Fibroblast of skin of scalp (primary cell): ENCODE measurements at places on chromosomes 5 and 9.

GRCh38 chr5:110753600-110753999 is 14.8 kb downstream of the SLC25A46 start:
- DNase-seq = no peak

- DNase-seq = peak; percentile 19
Observed at GRCh38 chr5:177312649-177313181, 1.0 kb upstream of the MXD3 start.

DNA sequence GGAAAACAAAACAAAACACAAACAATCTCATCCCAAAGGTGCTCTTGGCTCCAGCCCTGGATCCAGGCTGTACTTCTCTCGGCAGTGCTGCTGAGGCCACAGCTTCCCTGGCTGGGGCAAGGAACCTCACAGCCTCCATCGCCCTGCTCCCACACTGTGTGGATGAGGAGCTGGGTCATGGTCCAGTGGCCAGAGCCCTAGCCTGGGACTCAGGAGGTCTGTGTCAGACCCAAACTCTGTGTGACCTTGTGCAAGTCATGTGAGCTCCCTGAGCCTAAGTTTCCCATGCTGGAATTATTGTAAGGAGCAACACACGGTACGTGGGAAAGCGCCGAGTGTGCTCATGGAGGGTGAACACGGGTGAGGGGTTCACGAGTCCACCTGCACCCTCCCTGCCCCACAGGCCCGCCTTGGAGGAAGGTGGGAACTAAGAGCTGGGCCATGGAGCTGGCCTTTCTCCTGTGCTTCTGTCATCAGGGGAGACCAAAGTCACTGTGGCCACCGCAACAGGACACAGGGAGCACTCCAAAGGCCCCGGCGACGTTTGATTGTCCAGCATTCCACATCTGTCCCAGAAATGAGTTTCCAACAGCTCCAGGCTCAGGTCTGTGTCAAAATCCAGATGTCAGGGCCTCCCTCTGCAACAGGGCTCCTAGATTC is 26.2 kb upstream of the SMU1 start:
- no peak for DNase-seq

- DNase-seq = peak; percentile 78
Observed at GRCh38 chr9:121073038-121073437, 1.7 kb upstream of the CNTRL start.

- DNase-seq = no peak
Observed at GRCh38 chr9:93380410-93381060, 71.0 kb upstream of the FAM120A start.

DNA sequence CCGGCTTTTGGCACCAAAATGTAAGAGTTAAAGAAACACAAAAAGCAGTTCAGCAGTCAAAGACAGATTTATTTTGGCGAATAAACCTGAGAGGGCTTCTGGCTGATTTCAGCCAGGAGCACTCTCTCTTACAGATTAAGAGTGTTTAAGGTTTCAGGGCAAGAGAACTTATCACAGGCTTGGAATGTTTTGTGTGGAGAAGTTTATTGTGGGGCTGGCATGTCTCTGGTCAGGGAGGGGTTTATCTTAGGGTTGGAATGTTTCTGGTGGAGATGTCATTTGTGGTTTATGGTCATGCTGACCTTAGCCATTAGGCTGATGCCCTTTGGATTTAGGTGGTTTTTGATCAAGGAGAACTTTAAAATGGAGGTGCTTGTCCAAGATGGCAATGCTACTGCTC is 622.3 kb upstream of the PTPRD start:
- DNase-seq = no peak

DNA sequence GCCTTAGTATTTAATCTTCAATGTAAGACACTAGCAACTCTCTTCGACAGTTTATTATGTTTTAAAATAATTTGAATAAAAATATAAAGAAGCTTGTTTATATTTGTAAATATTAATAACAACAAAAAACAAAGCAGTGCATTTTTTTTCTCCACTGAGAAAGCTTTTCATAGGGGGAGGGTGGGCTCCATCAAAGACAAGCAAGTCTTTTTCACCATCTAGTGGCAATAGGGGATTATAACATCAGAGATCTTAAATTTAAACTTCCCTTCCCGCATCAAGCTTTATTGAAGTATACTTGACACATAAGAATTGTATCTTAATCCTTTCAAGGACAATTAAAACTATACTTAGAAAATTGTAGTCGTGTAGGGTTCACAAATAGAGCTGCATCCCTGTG is 9.3 kb upstream of the OR13F1 start:
- peak; percentile 2 for DNase-seq

DNA sequence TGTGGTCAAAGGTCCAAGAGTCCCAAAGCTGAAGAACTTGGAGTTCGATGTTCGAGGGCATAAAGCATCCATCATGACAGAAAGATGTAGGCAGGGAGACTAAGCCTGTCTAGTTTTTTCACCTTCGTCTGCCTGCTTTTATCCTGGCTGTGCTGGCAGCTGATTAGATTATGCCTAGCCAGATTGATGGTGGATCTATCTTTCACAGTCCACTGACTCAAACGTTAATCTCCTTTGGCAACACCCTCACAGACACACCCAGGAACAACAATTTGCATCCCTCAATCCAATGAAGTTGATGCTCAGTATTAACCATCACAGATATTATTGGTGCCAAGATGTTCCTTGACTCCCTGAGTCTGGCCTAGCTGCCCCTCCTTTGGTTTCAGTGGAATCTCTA is 530.8 kb upstream of the CLINT1 start:
- no peak for DNase-seq

GRCh38 chr9:15482146-15482545 is 28.6 kb downstream of the PSIP1 start:
- no peak for DNase-seq

DNA sequence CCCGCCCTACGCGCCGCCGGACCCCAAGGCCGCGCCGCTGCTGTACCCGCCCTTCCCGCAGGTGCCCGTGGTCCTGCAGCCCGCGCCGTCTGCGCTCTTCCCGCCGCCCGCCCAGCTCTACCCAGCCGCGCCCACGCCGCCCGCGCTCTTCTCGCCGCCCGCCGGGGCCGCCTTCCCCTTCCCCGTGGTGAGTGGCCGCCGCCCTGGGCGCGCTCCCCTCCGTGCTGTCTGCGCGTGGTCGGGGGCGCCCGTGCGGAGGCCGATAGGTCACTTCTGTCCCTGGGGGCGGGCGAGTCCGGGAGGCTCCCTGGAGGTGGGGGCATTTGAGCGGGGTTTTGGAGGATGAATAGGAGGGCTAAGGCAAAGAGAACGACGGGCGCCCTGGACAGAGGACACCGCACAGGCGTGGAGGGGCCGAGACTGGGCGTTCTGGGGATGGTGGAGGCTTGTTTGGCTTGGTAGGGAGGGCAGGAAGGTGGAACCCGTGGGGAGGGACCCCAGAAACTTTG is 9.6 kb downstream of the PRRT1B start:
- no peak for DNase-seq

DNA sequence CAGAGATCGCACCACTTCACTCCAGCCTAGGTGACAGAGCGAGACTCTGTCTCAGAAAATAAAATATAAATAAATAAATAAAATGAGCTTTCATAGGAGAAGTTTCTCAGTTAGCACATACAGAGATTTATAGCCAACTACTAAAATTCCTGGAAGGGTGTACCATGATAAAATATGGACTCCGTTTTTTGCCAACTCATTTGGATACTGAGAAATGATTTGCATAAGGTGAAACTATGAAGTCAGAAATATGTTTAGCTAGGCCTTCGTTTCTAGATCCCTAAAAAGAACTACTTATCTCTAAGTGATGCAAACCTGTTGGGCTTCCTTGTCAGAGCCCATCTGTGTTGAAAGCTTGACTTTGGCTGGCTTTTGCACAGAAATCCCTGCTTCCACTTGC is 56.9 kb upstream of the SLC1A1 start:
- DNase-seq = no peak

DNA sequence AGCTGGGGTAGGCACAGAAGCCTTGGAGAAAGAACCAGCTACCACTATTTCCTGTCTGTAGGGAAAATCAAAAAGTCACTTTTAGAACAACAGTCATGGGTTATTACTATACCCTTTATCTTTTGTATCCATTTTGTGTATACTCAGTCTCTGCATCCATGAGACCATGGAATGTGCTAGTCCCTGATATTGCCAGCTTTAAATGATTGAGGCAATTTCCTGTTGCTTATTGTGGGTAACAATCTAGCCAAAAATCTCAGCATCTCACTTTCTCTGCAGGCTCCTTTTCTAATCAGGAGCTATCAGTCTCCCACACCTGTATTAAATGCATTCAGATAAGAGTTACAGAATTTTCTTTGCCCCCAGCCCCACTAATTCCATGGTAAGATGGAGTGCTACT is 968 bp upstream of the KDM3B start:
- no peak for DNase-seq

DNA sequence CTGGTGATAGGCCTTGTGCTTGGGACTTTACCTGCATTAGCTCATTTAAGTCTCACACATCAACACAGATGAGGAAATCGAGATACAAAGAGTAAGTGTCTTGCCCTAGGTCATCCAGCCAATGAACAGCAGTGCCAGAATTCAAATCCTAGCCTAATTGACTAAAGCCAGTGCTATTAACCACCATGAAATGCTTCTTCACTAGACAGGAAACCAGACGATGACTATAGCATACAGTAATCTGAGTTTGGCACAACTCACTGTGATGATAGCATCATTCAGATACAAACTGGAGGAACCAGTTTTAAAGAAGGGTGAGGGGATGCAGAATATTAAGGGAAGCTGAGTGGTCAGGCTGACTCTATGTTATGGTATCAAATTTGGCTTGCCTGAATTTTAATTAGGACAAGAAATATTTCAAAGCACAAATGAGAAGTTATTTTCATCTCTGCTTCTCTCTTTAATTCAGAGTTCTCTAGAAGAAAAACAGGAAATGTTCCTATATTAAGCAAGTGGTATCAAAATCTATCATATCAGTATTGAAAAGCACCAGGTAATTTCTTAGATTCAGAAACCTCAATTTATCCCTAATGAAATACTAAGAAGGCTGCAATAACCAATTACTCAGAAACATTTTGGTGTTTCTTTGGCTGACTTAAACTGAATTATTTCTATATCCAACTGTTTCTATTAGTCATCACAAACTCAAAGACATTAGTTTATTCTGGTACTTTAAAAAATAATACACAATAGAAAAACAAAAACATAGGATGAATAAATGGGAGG is 147.0 kb upstream of the RASA1 start:
- DNase-seq = peak; percentile 94

DNA sequence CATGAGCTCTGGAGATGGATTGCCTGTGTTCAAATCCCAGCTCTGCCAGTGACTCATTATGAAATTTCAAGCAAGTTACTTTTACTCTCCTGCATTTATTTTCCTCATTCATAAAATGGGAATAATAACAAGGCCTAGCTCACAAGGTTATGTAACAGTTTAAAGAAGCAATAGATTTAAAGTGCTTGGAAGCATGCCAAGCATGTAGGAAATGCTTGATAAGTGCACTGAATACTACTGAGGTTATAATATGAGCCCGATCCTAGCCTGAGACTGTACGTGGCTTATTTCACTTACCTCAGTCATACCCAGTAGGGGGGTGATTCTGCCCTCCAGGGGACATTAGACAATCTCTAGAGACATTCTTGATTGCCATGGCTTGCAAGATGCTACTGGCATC is 734.1 kb upstream of the WWC1 start:
- DNase-seq = no peak

- DNase-seq = no peak
Observed at GRCh38 chr5:143801252-143801939, 10.6 kb upstream of the HMHB1 start.

DNA sequence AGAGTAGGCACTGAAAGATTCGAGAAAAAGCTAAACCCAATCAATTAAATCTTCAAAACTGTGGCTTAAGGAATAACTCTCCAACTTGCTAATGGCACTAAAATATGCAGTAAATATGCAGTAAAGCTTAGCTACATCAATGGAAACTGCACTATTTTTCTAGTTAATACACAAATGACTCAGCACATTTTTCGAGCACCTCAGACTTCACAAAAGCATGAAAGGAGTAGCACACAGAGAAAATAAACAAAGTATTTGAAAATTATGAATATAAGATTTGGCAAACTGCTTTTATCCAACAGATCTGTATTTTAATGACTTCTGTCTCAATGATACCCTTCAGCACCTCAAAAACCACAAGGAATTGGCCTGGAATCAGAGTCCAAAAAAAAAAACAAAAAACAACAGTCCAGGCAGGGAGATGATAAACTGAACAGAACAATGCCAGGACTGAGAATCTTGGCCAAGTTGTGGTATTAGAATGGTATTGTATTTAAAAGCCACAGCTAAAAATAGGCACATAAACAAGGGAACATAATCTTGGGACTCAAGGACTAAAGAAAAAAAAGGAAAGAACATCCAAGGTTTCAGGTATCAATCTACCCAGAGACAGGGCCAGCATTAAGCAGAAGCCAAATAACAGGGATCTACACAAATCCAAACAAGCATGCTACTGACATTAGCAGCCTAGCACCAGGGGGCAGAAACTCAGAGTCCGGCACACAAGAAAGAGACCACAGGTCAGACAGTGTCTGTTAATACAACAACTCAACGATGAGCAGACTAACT is 21.4 kb downstream of the TMEM245 start:
- peak; percentile 77 for DNase-seq
